ENCODE measurements at places on chromosomes 2 and 18.

DNA sequence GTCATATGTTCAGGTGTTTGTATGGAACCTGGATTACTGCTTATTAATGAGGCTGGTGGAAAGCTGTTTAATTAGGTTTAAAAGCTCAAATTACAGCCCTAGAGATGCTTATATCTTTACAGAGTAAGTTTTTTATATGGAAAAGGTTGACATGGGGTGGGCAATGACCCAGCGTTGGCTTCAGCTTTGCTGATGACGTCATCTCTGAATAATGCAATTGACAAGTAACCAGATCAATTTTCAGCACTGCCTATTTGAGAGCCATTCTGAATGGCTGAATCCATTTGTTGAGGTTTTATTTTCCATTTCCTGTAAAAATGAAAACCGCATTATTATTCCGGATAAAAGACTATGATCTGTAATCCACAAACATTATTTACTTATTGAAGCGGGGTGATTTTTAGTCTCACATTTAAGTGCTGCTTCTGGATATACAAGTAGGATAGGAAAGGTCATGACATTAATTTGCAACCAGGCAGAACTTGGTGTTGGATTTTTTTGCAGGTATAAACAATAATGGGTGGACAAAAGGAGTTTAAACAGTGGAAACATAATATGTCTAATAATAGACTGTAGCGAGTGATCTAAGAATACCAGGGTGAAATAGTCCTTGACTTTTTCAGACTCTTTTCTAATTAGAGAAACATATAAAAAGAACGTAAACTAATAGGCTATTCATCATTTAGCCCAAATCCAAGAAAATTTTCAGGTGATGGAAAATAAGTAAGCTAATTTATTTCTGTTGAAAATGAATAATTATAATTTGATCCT lies 2.7 kb downstream of the PPP1R1C start:
- peak; percentile 14 for DNase-seq

- DNase-seq = no peak
Observed at GRCh38 chr2:179071810-179072355, 21.9 kb upstream of the CCDC141 start.

DNA sequence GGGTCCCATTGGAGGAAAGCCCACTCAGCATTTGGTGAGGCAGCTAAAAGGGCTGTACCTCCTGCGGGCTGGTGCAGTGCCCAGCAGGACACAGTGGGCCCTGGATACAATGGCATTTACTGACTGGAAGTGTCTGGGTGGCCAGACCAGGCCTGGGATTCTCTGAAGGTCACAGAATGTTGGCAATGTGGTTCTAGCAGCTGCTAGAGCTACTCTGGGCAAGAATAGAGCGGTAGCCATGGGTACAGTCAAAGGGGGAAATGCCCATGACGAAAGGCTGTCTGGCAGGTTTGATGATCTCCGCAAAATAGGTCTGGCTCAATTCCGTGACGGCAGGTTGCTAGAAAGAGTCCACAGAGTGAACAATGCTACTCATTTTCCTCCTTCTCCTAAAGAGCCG lies 241.8 kb downstream of the AFF3 start:
- DNase-seq = no peak

GRCh38 chr18:41887100-41887499 lies 67.9 kb upstream of the PIK3C3 start:
- no peak for DNase-seq

- peak; percentile 73 for DNase-seq
Observed at GRCh38 chr2:187618813-187619212, 64.6 kb upstream of the TFPI start.

GRCh38 chr18:47929681-47930198 lies 719 bp downstream of the SMAD2 start:
- DNase-seq = peak; percentile 60

- DNase-seq = no peak
Observed at GRCh38 chr2:63118821-63119220, 68.2 kb downstream of the OTX1 start.

DNA sequence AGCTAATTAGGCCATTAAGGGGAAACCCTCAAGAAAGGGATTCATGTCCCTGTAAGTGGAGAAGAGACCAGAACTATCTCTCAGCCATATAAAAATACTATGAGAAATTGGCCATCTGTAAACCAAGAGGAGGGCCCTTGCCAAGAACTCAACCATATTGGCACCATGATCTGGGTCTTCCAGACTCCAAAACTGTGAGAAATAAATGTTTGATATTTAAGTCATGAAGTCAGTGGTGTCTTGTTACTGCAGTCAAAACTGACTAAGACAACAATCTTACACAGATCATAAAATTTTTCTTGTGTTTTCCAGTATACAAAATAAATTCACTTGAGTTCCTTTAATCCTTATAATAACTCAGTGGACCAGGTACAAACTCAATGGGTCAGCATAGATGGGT lies 589.8 kb upstream of the CDH2 start:
- peak; percentile 50 for DNase-seq

DNA sequence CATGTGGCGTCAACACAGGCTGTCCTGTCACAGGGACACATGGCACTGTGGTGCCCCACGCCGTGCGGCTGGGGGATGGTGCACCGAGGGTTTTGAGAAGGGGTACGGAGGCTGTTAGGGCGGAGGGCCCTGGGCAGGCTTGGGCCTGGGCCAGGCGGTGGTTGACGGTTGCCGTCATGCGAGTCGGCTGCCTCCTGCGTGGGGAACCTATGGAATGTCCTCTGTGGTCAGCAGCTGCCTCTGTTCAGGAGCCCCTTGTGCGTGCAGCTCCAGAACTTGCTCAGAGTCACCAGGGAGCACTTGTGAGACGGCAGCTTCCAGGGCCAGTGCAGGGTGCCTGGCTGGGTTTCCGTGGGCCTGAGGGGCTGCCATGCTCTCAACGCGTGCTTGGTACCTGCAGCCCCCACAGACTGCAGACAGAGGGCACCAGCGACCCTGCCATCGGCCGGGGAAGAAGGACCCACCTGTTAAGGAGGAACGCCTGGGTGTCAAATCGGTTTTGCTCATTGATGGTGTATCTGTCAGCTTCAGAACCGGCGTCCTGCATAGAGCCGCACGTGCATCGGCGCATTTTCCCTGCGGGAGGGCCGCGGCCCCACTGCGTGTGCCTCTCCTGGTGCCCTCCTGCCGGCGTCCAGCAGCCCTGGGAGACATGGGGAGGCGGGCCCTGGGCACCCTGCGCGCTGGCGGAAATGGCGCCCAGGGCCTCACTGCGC lies 10.0 kb upstream of the D2HGDH start:
- DNase-seq = no peak

DNA sequence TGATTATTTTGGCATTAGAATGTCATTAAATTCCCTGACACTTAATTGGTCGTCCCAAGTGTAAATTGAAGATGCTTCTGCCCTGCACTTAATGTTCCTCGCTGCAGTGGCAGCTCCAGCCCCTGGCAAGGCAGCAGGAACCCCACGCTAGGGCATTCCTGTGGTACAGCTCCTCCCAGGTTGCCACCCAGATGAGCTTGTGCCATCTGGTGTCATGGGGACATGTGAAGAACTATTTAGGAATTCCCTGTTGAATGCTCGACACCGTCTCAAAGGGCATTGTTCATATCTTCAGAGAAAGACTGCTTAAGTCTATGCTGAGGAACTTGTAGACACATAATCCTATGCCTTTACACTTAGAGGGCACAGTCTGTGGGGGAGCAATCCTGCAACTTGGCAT lies 38.9 kb downstream of the BCL2L11 start:
- no peak for DNase-seq

- DNase-seq = peak; percentile 69
Observed at GRCh38 chr2:27681841-27682240, 18.2 kb downstream of the SLC4A1AP start.

DNA sequence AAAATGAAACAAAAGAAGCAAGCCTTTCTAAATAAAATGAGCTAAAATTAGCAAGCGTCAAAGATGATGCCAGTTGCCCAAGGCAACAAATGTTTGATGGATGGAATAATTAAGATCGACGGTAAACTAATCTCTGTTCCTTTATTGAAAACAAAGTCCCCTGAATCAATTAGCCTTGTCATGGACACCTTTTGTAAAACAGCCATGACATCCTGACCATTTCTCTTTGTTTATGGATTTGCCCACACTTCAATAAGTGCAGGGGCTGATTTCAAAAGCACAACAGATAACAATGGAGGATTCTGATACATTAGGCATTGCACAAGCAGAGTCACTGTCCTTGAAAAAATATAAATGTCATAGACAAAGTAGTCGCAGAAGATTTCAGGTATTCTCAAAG lies 160.1 kb upstream of the HNRNPA3 start:
- DNase-seq = no peak

- DNase-seq = no peak
Observed at GRCh38 chr18:159037-159652, 788 bp downstream of the USP14 start.

DNA sequence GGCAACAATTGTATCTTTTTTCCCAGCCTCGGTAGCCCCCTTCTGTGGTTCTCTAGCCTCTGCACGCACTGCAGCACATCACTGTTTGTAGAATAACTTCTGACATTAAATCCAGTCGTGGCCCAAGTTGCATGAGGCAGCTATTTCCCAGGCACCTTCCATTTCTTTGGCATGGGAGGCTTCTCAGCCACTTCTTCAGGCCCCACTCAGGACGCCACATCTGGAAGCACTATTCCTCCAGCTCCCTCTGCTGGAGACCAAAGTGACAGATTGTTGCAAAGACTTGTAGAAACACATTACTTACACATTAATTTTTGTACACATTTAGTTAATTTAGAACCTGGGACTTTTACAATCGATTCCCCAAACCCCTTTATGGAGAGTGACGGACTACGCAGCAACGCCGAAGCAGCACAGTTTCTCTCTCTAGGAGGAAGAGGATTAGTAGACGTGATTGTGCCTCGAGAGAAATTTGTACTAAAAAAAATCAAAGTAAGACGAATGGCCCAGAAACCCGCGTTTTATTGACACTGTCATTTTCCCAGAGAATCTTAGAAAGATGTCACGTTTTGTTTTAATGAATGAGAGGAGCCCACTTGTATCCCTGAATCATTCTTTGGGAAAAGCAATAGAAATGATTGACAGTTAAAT lies 57.8 kb upstream of the RGPD5 start:
- DNase-seq = peak; percentile 68

DNA sequence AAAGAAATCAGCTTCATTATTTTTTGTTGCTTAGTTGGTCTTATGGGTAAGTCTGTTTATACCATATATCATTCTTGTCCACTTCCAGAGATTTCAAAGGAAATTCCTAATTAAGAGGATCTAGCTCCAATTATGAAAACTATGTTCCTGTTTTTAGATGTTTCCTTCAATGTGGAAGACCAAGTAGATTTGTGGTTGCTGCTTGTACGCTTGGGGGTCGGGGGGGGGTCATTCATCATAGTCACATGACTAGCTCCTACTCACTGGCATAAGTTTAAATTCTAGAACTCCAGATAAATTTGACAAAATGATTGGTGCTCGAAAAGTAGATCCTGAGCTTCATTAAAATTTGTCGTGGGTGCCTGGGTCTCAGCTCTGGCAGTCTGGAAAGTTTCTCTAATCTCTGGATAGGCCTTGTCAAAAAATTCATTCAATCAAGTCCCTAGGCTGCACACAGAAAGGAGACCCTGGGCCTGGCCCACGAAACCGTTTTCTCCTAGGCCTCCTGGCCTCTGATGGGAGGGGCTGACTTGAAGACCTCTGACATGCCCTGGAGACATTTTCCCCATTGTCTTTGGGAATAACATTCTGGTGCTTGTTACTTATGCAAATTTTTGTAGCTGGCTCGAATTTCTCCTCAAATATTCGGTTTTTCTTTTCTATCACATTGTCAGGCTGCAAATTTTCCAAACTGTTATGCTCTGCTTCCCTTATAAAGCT lies 62.5 kb downstream of the MEP1B start:
- no peak for DNase-seq

- DNase-seq = no peak
Observed at GRCh38 chr2:129781749-129782632, 197.5 kb upstream of the RAB6C start.

DNA sequence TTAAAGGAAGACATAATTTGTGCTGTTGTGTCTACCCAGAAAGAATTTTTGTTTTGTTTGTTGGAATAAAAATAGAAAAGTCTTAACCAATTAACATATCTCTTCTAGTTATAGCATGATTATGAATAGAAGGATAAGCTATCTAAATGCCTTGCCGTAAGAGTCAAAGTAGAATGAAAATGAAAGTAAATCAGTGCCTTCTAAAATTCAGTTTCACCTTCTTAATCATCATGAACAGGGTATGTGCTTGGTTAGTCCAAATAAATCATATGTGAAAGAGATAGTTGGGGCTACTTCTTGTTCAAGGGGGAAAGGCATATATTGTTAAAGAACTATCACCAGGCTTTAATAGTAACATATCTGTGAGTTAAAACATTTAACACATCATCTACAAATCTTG lies 91.5 kb downstream of the GULP1 start:
- DNase-seq = peak; percentile 27

DNA sequence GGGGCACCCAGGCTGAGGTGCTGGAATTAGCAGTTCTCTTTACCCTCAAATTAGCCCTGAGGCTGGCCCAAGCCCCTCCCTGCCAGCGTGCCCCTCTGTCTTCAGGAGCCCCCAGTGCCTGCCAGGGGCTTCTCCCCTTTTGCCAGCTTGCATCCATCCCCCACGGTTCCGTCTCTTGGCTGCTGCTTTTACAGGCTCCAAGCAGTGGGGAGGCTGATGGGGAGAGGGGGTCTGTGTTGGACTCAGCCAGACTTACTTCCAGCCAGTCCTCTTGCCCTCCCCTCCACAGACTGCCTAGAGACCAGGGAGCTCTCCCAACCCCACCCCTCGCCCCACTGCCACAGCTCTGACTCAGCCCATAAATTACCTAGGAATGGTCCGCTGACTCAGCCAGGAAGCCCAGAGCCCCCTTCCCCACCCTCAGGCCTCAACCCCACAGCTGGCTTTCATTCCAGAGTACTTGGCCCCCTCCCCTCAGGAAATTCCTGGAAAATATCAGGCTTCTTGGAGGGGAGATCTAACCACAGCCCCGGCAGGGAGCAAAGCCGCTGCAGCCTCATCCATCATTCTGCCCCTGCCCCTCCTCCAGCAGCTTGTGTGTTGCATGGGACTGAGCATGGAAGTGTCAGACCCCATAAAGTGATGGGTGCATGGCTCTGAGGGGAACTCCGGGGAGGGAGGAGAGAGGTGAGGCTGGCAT lies 184.6 kb downstream of the ZFP36L2 start:
- peak; percentile 96 for DNase-seq

DNA sequence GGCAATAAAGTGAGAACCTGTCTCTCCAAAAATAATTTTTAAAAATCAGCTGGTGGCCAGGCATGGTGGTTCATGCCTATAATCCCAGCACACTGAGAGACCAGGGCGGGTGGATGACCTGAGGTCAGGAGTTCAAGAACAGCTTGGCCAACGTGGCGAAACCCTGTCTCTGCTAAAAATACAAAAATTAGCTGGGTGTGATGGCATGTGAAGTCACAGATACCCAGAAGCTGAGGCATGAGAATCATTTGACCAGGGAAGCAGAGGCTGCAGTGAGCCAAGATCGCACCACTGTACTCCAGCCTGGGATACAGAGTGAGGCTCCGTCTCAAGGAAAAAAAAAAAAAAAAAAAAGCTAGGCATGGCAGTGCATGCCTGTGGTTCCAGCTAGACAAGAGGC lies 7.4 kb upstream of the GPR75 start:
- no peak for DNase-seq
